GM04503 (cell line): ENCODE measurements at places on chromosomes 4 and X.

GRCh38 chr4:69773484-69773883, 13.1 kb upstream of the SULT1B1 start:
- no peak for DNase-seq

DNA sequence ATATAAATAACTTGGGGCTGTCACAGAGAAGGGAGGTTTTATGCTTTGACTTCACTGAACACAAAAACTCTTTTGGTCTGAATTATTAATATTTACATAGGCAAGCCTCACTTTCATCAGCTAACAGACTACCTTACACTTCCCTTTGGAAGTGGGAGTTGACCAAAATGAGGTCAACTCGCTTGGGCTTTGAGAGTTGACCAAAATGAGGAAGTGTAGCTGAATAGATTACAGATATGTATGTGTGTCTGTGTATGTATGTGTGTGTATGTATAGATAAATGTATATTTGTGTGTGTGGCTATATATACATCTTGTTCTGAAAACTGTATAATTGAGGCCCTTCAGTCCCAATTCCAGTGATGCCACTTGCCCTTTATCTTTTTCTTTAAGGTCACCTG, 113.3 kb upstream of the IL13RA1 start:
- no peak for DNase-seq

DNA sequence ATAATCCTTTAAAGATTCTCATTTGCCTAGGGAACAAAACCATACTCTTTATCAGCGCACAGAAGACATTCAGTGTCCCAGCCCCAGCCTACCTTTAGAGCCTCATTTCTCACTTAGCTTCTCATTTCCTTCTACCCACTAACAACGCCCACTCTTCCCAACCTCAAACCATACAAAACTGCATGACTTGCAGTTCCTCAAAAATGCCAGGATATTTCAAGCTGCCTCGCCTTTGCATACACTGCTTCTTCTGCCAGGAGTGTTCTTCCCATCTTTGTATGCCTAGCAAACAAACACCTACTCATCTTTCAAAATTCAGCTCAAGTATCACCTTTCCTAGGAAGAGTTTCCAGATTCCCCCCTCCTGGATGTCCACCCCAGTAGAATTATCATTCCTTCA, 129.9 kb upstream of the ADGRL3 start:
- no peak for DNase-seq

- DNase-seq, result no peak
Observed at GRCh38 chrX:119482481-119483480, 14.5 kb downstream of the SLC25A5 start.
